ENCODE measurements at places on chromosomes 12 and 14. TPM values are rescaled to one million over a fixed set of nuclear protein-coding genes. Genes with fewer than 3 reads are reported as not detected.

The KCNC2 gene
- total RNA-seq, result not detected

The TMEM63C gene
- total RNA-seq, result 2.7 TPM

The KIF21A gene
- total RNA-seq, result 57.9 TPM

The SLC7A8 gene
- 11.5 TPM for total RNA-seq

The PRIMA1 gene
- 10.3 TPM for total RNA-seq

The CALCOCO1 gene
- total RNA-seq, result 186 TPM

The SRRM4 gene
- 0.43 TPM for total RNA-seq

The LALBA gene
- total RNA-seq, result not detected

The STAT2 gene
- total RNA-seq, result 31.6 TPM

The GARIN6 gene
- not detected for total RNA-seq

The FAIM2 gene
- 20.5 TPM for total RNA-seq

The CEBPE gene
- not detected for total RNA-seq
